ENCODE measurements at places on chromosomes 1 and 21.
A peak's percentile ranks its signal among the peaks of the same experiment; 100 is the strongest.

GRCh38 chr1:34162852-34163766 is 1.9 kb downstream of the CSMD2 start:
- DNase-seq = peak; percentile 70

DNA sequence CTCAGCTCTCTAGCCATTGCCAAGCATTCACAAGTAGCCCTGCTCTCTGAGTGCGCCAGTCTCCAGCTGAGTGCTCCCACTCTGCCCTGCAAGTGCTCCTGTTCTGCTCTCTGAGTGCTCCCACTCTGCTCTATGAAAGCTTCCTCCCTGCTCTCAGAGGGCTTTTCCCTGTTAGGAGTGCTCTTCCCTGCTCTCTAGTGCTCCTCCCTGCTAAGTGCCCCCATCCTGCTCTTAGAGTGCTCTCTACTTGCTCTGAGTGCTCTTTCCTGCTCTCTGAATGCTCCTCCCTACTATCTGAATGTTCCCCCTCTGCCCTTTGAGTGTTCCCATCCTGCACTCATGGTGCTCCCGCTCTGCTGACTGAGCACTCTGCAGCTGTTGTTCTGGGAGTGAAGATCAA is 555.4 kb downstream of the NPHP4 start:
- DNase-seq = no peak

- DNase-seq = no peak
Measured at GRCh38 chr21:18476639-18477038, 73.1 kb upstream of the TMPRSS15 start.

DNA sequence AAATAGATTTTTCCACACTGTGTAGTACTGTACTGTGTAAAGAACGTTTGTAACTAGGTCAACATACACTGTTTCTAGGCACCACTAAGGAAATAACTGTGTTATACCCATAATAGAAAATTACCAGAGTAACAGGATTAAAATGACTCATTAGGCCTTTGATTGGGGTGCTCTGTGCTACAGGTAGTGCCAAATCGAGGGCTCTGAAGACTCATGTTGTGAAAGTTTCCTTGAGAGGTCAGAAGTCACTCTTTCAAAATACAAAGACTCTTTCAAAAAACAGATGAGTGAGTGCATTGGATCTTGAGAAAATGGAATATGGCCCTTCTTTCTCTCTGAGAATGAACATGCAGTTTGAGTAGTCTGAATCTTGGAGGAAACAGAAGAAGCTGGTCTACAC is 143.0 kb downstream of the MRPL39 start:
- no peak for DNase-seq

GRCh38 chr1:150243003-150243402 is 7.1 kb upstream of the ANP32E start:
- no peak for DNase-seq

- DNase-seq = no peak
Measured at GRCh38 chr21:44972301-44972814, 32.5 kb downstream of the SLX9 start.

DNA sequence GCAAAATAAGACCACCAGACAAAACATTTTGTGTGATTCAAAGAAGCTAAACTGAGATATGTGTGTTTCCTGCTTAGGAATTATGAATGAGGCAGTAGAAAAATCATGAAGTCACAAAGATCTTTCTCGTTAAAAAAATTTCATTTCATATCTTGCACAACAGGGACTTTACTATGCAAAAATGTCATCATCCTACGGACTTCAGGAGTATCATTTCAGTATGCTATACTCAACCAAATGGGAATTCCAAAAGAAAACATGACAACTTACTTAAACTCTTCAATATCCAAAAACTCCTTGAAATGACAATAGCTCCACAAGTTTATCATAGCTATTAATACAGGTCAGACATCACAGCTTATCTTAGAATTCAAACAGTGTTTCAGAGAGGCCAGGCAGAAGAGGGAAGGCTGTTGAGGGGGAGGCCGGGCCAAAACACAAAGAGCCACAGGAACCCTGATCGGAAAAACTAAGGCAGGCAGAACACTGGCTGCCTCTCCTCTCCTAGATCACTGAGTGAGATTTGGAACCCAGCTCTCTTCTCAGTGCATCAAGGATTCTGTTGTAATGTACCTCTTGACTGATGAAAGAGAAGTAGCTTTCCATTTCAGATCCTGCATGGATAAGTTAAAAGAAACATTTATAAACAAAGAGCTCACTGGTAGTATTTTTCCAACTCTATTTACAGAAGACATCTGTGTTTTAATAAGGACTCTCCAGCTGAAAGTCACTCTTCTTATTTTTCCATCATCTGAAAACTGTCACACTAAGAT is 66.9 kb downstream of the TESK2 start:
- DNase-seq = no peak

DNA sequence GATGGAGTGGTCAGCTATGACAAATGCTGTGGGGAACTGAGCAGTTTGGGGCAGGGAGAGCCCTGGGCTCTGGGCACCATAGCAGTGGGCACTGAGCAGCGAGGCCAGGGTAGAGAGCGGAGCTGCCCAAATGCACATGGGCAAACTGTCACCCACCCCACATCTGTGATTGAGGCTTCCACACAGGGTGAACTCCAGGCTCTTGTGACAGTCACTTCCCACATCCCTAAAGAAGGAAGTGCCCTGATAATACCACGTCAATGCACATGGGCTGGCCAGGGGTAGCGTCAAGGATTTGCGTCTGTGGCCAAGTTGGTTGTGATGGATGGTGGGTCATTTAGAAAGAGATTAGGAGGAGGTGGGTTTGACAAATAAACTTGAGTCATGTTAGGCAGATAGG is 2.6 kb upstream of the GUCA2B start:
- no peak for DNase-seq

GRCh38 chr21:33203371-33203724 is 26.4 kb upstream of the IFNAR2 start:
- no peak for DNase-seq

- peak; percentile 43 for DNase-seq
Measured at GRCh38 chr1:212666116-212666775, 33.4 kb downstream of the BATF3 start.

- no peak for DNase-seq
Measured at GRCh38 chr1:119978018-119978505, 81.7 kb upstream of the ADAM30 start.

DNA sequence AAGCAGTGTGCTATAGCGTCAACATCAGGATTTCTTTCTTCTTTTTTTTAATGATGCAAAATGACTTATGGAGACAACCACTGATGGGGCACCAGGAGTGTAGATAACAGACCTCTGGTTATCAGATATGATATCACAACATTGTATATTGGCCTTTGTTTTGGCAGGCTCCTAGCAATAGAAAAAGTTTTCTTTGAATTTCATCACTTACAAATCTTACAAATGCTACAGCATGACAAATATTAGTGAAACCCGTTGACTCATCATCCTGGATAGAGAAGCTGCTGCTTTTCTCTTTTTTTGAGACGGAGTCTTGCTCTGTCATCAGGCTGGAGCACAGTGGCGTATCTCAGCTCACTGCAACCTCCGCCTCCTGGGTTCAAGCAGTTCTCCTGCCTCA is 92.9 kb downstream of the LTN1 start:
- no peak for DNase-seq

DNA sequence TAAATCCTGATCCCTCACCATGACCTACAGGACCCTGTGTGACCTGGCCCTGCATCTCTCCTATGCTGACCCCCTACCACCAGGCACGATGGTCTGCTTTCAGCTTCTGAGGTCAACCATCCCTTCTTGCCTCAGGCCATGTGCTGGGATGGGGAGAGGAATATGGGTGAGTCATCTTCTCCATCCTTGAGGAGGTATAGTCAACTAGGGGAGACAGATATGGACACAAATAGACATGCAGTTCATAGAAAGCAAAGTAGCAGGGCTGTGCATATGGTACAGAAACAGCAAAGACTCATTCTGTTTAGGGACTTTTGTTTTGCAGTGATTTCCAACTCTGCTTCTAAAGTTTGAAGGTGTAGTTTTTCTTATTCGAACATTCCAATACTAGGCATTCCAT is 250.8 kb upstream of the FGGY start:
- no peak for DNase-seq

- no peak for DNase-seq
Measured at GRCh38 chr21:44024257-44024656, 12.1 kb downstream of the TRAPPC10 start.

DNA sequence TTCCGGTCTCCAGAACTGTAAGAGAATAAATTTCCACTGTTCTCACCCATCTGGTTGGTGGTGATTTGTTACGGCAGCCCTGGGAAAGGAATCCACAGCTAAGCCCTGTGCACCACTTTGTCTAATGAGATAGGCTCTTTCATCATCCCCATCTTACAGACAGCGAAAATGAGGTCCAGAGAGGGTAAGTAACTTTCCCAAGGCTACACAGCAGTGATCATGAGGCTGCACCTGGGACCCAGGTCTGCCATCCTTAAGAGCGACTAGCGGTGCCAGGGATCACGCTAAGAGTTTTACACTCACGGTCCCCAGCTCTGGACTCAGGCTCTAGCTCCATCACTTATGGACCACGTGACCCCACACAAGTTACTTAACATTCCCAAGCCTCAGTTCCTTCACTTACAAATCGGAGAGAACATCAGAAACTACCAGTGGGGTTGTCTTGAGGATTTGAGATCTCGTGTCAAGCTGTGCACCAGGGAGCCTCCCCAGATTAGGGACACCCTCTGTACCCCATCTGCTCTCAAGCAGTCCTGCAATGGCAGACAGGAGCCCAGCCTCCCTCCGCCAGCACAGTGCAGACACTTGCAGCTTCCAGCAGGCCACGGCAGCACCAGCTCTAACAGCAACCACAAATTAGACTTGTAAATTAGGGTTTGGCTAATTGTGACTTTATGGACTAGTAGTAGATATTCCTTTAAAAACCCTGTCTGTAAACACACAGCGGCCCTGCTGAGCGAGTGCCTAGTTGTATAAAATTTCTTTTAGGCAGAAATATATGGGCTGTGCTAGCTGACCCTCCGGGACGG is 87.3 kb downstream of the DISP3 start:
- no peak for DNase-seq

- DNase-seq = no peak
Measured at GRCh38 chr21:43929217-43929971, 64.4 kb downstream of the AGPAT3 start.

- DNase-seq = no peak
Measured at GRCh38 chr1:186943891-186944686, 115.3 kb downstream of the PLA2G4A start.

DNA sequence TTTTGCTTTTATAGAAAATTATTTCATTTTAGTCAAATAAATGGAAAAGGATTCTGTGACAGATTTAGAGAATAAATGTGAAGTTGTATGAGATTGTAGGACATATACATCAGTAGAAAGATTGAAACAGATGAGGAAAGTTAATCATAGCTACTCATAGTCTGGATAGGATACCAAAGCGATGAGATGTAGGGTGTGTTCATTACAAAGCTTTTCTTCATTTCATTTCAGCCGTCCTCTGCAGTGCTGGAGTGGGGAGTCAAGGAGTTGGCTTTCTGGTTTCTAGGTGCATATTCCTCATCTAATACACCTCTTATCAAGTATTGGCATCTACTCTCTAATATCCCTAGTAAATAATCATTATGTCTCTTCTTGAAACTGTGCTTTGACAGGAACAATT is 149.5 kb upstream of the NEGR1 start:
- no peak for DNase-seq

DNA sequence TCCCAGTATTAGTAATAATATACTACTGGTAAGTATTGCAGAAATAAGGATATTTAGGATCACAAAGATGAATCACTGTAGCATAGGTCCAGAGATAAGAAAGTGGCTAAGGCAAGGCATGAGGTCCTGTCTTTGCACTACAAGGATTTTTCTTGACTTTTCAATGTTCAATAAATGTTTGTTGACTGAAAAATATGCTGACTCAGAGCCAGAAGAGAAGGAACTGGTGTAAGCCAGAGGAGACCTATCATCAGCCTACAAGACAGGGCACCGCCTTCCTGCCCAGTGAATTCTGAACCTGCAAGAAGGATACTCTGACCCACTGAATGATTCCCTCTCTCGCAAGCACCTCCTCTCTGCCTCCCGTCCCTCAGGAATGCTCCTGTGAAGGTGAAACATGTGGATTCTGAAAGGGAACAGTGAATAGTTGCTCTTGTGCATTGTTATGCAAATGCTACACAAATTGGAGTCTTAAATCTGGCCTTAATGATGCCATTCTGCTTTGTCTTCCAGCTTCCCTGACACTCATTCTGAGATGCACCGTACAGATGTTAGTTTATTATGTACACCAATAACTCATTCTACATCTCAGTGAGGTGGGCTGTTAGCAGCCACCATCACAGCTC is 540.0 kb downstream of the OMA1 start:
- DNase-seq = no peak

DNA sequence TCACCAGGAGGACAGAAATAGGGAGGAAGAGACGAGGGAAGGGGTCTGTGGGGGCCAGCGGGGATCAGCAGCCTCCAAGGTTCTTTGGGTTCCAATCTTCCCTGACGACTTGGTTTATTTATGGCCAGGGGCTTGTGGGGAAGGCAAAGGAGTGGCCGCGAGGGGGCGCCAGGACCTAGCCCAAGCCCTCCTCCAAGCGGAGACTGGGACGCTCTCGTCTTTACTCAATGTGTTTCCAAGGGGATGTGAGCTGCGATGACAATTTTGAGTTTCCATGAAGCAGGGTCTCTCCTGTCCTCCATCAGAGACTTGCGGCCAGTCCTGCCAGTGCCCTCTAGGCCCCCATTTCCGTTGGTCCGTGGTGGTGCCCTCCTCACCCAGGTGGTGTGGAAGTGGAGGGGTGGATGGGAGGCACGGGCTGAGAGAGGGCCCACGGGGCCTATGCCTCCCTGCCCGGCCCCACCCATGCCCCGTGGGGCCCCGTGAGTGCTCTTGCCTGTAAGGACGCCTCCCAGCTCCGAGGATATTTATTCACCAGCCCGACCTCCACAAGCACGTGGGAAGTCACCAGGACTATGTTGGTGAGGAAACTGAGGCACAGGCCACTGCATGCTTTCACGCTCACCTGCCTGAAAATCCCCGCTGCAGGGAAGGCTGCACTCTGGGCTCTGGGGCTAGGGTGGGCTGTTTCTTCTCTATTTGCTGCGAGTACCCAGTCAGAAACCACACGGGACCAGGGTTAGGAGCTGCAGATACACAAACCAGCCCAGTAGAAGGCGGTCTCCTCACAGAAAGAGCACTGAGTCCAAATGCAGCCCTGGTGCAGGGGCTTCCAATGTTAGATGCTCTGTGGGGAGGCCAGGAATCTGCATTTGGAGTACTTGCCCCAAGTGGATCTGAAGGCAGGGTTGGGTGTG is 26.5 kb downstream of the DMRTB1 start:
- DNase-seq = peak; percentile 91

- DNase-seq = no peak
Measured at GRCh38 chr1:178684542-178685000, 40.5 kb upstream of the RALGPS2 start.

DNA sequence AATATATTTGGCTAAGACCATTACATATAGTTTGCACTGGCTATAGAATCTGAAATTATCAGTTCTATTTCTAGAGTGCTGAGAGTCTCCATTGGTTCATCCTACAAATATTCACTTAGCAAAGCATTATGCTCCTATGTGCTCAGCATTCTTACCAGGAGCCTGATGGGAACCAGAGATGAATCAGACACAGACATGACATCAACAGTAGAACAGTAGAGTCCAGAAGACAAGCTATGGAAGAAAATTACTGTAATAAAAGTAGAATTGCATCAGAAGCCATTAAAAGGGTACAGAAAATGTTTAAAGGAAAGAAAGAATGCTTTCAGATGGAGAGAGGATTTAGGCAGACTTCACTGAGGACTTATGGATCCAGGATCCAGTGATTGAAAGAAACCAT is 271.7 kb upstream of the SNX7 start:
- no peak for DNase-seq

GRCh38 chr1:214563881-214564280 is 12.5 kb upstream of the PTPN14 start:
- no peak for DNase-seq

Measured in right forelimb (tissue), 1 donor.